ENCODE measurements at places on chromosomes 3 and 15.
A peak's percentile ranks its signal among the peaks of the same experiment; 100 is the strongest.

DNA sequence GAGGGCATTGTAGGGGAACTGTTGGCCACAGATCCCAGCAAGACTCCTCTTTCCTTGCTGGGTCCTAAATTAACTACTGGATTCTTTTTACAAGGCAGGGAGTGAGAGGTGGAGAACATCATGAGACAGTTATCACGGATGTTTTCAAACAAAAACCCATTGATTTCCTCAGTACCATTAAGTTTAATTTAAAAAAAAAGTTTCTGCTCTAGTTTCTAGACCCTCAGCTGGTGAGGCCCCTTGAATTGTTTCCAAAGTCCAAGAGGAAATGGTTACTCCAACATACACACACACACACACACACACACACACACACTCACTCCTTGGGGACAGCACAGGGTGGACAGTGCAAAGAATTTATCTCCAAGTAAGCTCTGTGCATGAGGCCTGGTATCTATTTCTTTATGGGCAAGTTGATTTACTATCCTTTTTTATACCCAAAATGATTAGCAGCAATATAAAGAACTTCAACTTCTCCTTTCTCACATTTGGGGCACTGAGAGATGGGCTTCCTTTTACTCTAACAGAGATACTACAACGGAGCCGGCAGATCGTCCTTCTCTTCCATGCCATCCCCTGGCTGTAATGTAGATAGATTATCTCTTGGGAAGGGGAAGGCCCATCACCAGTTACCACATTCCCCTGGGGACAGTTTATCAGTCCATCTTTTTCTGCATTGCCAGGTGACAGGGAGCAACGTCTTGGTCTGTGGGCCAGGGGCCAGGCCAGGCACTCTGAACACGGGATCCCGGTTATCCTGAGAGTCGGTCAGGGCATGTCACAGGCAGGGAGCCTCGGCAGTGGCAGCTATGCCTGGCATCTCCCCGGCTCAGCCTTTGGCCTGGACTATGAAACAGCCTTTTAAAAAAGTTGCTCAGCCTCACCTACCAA is 54.7 kb downstream of the CORO2B start:
- DNase-seq, result no peak

- DNase-seq, result no peak
These were observed 76.3 kb downstream of the VGLL3 start for GRCh38 chr3:86914670-86915069.

GRCh38 chr3:4476496-4476895 is 9.4 kb upstream of the SUMF1 start:
- DNase-seq, result no peak

DNA sequence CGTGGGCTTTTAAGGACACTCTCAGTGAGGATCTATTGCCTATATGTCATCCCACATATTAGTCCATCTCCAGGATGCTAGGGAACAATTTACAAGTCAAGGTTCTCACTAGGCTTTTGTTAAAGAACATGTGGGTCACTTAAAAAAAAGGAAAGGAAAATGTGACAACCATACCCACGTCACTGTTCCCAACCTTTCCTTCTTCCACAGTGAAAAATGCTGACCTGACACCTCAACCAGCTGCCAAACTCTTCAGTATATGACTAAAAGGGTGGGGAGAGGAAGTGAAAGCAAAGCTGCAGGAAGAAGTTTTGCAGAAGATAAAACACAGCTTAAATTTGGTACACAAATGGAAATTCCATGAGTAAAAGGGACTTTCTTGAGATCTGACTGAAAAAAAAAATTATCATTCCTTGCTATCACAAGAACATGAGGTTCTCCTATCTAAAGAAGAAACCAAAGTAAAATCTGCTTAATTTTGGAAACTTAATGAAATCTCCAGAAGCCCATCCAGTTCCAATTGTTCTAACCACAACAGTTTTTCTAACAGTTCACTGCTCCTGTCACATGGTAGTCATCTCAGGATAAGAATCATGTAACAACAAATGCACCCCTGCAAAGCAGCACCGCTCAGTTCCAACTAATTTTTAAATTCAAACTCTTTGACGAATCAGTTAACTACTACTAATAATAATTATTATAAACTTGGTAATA is 117.0 kb upstream of the TSPAN3 start:
- no peak for DNase-seq

- no peak for DNase-seq
These were observed 84.9 kb downstream of the TIGIT start for GRCh38 chr3:114378760-114379159.

- DNase-seq, result no peak
These were observed 65.0 kb downstream of the MYO5A start for GRCh38 chr15:52463638-52464037.

DNA sequence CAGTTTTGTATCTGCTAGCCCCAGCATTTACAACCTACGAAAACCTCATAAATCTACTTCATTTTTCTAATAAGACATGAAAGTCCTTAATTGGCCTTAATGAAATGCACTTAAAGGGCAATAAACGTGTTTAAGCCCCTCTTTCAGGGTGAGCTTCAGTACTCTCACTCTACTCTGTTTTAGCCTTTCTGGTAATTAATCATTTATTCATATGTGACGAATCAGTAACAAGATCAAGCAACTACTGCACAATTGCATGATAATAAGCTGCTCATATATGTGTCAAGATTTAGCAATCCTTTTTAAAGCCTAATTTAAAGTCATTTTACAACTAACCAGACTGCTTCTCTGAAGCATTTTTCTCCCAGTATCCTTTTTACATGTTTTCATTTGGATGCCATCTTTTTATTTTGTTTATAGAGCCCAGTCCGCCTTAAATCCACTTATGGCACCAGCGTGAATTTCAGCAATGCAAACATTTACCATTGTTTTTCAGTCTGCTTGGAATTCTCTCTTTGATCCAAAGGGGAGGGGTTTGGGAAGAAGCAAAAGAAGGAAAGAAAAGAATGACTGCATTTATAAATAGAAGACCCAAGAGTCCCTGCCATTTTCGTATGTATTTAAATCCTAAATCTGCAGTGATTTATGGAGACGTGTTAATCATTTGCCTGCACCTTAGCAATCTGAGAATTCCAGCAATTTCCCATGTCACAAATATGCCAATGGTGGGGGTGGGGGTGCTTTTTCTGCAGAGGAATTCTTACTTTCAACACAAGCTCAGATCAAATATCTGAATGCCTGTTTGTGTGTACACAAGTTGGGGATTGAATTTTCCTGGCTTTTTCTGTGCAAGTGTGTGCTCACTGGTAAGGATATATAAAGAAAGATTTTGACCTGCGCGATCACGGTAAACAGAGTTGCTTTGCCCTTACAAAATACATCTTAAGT is 230.8 kb upstream of the TBC1D5 start:
- DNase-seq, result no peak

GRCh38 chr15:82709081-82709420 is 624 bp downstream of the AP3B2 start:
- no peak for DNase-seq

DNA sequence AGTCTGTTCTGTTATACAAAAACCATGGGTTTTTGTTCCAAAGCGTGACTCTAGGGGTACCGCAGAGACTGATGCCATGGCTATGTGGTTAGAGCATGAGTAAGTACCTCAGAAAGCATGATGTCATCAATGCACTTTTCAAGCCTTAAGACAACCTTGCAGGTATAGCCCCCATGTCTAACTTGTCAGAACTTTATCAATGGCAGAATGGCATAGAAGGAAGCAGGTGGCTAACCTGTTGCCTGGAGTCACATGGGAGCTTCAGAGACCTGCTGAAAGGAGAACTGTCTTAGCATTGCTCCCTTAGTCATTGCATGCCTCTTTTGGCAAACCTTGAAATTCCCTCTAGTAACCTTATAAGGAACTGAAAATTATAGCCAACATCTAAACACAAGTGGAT is 52.5 kb downstream of the EOMES start:
- no peak for DNase-seq

DNA sequence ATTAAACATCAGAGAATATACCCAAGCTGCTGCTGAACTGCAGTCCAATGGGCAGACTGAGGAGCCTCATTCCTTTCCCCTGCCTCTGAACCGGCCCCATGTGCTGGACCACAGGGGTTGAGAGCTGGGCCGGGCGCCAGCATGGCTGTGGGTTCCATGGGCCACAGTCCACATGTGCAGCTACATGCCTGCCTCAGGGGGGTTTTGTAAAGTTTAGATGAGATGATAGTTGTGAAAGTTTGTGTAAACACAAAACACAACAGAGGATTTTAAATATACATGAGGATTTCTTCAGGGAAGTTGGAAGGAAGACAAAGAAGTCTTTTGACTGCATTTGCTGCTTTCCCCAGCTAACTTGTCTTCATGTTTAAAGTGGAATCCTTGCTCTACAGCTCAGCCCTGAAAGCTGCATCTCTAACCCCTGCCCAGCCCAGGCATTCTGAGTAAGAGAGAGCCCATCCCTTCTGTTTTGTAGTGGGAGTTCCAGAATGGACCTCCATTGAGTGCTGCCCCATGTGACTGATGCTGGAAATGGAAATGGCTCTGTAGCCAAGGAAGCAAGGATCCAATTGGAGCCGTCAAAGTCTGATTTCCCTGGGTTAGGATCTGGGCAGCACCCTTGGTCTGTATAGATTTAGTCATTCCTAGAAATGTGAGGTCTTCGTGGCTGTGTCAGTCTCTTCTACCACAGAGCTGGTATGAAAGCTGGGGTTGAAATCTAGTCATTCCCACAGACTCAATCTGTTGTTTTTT is 17.5 kb downstream of the SLC12A8 start:
- no peak for DNase-seq

GRCh38 chr15:87570206-87570605 is 686.3 kb downstream of the NTRK3 start:
- no peak for DNase-seq

GRCh38 chr15:99155961-99156443 is 51.1 kb downstream of the SYNM start:
- DNase-seq, result no peak

GRCh38 chr15:66572146-66572545 is 6.3 kb upstream of the LCTL start:
- DNase-seq, result no peak

- DNase-seq, result no peak
These were observed 433.5 kb upstream of the PPP2R3A start for GRCh38 chr3:135532021-135532420.

- DNase-seq, result no peak
These were observed 837.1 kb downstream of the AGBL1 start for GRCh38 chr15:86916671-86917360.

DNA sequence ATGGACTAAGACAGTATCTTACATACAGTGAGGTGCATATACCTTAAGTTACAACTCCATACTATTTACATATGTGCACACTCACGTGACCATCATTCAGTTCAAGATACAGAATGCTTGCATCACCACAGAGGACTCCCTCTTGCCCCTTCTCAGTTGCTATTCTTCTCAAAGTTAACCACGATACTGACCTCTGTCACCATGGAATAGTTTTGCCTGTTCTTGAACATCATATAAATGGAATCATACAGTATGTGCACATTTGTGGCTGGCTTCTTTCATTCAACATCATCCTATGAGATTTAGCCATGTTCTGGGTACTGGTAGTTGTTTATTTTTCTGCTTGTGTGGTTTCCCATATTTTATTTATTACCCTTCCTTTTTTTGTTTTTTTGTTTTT is 10.4 kb upstream of the ZSCAN2 start:
- no peak for DNase-seq

DNA sequence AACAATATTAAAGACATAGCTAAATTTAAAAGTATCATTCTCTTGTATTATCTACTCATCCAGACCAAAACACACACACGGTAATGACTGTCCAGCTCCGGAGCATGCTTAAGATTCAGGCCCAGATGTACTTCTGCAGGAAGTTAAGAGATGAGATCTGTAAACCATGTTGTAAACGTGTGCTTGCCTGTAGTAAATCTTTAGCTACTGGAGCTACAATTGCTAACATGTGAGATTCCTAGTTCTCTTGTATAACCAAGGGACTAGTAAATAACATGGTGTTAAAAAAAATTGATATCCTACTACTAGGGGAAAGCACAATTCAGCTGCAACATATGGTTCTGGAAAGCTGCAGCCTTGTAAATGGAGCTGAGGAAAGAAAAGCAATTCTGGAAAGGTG is 651.7 kb upstream of the CCDC54 start:
- no peak for DNase-seq

DNA sequence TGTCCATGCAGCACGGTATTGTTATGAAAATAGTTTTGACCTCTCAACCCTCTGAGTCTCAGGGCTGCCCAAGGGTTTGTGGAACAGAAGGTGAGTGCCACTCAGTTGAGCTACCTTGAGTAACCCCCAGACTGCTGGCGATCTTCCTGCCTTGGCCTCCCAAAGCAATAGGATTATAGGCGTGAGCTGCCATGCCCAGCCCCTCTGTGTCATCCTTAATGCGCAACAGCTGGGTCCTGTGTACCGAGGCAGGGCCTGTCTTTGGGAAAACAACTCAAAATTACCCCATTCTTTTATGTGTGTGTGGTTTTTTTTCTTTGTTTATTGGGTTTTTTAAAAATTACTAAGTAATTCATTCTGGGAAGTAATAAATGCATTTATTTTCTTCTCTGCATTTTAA is 78.3 kb upstream of the TPM1 start:
- DNase-seq, result no peak

GRCh38 chr15:66630801-66631351 is 65.1 kb upstream of the LCTL start:
- peak; percentile 43 for DNase-seq

DNA sequence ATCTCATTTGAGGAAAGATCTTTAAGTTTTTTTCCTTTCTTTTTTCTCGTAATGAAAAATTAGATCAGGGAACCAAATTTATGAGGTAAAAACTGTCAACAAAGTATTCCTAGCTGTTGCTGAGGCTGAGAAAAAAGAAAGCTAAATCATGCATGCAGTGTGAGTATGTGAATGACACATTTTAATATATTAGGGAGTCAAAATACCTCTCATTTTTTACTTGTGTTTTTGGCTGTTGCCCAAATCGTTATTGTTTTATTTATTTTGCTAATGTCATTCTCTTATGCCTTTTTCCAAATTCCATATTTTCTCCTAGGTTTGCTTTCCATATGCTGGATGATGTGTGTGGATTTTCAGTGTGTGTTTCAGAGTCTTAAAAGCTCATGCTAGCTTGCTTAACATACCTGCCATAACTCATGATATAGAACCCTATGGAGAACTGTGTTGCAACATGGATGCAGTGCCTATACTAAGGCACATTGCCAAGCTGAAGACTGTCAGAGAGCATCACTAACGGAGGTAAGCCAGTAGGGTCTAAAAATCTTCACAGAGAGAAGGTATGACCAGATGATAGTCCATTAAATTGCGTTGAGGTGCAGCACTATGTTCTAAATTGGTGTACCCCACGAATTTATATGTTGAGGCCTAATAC is 629.5 kb upstream of the KCNMB2 start:
- no peak for DNase-seq

DNA sequence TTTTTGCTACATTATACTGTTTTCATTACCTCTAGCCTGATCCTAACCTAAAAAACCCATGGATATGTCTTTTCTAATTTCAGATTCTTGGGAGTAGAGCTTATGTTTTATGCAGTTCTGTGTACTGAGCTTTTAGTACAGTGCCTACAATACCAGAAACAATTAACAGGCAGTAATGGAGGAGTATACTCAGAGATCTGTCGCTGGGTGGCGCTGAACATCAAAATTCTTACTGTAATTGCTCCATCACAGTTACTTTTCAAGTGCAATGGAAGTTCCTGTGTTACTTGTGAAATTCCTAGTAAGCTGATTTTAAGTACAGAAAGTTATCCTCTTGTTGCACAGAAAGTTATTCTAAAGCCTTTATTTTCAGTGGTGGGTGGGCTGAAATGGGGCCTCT is 66.9 kb downstream of the RNF13 start:
- DNase-seq, result no peak

- no peak for DNase-seq
These were observed 49.9 kb downstream of the TSC22D2 start for GRCh38 chr3:150458001-150458400.

GRCh38 chr3:126149256-126149902 is 31.0 kb downstream of the ALDH1L1 start:
- no peak for DNase-seq

Measured in chondrocyte (in vitro differentiated cells).